Smooth muscle cell of the brain vasculature (primary cell): ENCODE measurements at places on chromosomes 13 and 19.

GRCh38 chr19:19651076-19651475 lies 7.6 kb upstream of the GMIP start:
- no peak for DNase-seq

DNA sequence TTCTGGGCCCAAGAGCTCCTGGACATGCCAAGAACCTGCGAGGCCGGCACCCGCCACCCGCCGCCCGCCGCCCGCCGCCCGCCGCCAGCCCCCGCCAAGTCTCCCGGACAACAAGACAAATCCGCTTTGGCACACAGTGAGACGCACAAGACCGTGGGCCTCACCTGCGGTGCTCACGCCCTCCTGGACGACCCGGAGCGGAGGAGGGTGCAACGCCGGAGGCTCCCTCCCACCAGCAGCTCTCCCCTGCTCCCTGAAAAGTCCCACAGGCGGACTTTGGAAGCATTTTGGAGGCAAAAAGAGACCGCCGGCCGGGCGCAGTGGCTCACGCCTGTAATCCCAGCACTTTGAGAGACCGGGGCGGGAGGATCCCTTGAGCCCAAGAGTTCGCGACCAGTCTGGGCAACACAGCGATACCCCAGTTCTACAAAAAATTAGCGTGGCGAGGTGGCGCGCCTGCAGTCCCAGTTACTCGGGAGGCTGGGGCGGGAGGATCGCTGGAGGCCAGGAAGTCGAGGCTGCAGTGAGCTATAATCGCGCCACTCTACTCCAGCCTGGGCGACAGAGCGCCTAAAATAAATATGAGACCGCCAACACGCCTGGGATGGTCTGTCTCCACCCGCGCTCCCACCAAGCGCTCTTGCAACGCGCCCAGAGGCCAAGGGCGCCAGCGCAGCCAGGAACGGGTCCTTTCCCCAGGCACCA lies 783 bp downstream of the RHPN2 start:
- DNase-seq: no peak

GRCh38 chr13:98557937-98558792 lies 18.7 kb downstream of the STK24 start:
- DNase-seq: no peak

DNA sequence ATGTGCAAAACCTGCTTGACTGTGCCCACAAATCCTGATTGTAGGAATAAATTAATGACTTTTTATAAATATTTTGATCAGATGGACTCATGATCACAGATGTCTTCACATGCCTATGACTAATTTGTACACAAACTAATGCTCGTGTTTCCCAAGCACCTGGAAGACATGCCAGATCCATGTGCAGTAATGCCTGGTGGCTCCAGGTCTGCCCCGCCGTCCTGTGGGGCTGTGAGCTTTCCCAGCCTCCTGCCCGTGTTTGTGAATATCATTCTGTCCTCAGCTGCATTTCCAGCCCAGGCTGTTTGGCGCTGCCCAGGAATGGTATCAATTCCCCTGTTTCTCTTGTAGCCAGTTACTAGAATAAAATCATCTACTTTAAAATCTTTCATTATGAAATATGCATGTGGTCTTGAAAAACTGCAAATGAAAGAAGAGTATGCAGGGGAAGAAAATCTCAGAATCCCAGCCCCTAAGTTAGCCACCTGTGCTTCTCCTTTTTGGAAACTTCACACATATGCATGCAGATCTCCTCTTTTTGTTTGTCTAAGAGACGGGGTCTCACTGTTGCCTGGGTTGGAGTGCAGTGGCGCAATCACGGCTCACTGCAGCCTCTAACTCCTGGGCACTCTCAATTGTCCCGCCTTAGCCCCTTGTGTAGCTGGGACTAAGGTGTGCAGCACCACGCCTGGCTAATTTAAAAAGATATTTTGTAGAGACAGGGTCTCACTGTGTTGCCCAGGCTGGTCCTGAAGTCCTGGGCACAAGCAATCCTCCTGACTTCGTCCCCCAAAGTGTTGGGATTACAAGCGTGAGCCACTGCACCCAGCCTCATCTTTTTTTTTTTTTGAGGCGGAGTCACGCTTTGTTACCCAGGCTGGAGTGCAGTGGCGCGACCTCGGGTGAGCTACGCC lies 6.2 kb downstream of the RPL28 start:
- DNase-seq: no peak

GRCh38 chr13:40402931-40403431 lies 263.5 kb downstream of the FOXO1 start:
- DNase-seq: no peak

DNA sequence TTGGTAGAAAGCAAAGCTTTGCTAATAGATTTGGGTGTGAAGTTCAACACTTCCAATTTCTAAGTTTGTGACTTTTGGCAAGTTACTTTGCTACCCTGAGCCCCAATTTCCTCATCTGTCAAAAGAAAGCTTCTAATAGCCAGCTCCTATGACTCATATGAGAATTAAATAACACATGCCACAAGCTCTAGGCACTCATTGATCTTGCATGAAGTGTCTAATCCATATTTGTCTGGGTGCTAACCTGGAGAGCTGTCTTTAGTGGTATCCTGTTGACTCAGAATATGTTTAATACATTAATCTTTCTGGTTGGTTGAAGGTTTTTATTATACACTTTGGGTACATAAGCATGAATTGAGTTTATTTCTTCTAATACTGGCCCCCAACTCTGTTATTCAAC lies 188.8 kb downstream of the POSTN start:
- DNase-seq: no peak

DNA sequence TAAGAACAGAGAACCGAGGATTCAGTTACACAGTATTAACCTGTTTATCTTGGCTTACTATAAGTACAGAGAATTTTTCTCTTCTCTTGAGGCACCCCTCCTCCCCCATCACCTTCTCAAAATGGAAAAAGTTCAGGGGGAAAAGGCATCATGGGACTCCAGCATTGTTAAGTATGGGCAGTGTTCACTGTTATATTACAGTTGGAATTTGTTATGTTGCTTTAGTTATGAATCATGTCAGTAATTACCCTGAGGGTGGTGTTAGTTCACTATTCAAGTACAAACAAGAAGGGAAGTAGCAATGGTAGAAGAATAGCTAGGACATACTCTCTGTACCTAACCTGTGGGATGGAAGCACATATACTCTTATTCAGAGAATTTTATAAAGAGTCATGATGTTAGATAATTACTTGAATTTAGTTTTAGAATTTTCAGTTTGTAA lies 12.0 kb downstream of the LPAR6 start:
- no peak for DNase-seq
